CD4-positive, alpha-beta T cell treated with Interleukin-21 for 1 hour (primary cell): ENCODE measurements at places on chromosomes 2 and 18.

- DNase-seq: no peak
Measured at GRCh38 chr2:145769011-145769716, 1249.2 kb upstream of the ZEB2 start.

DNA sequence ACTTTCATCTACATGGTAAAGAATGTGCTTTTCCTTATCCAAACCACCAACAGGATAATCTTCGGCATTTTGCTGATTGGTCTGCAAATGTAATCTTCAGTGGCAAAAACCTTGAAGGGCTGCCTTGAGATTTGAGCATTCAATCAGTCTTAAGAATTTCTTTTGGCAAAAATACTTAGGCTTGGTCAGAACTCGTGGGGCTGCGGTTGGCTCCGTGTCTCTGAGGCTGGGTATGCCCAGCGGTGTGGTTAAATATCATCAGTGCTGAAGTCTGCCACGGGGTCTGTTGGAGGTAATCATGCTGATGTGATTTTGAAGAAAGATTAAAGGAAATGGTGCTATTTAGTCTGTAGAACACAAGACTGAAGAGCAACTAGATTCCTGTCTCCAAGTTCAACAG lies 262.6 kb downstream of the EN1 start:
- DNase-seq: no peak

- no peak for DNase-seq
Measured at GRCh38 chr2:233679196-233679595, 2.5 kb upstream of the UGT1A7 start.

GRCh38 chr2:223433461-223433860 lies 168.7 kb downstream of the SCG2 start:
- no peak for DNase-seq

DNA sequence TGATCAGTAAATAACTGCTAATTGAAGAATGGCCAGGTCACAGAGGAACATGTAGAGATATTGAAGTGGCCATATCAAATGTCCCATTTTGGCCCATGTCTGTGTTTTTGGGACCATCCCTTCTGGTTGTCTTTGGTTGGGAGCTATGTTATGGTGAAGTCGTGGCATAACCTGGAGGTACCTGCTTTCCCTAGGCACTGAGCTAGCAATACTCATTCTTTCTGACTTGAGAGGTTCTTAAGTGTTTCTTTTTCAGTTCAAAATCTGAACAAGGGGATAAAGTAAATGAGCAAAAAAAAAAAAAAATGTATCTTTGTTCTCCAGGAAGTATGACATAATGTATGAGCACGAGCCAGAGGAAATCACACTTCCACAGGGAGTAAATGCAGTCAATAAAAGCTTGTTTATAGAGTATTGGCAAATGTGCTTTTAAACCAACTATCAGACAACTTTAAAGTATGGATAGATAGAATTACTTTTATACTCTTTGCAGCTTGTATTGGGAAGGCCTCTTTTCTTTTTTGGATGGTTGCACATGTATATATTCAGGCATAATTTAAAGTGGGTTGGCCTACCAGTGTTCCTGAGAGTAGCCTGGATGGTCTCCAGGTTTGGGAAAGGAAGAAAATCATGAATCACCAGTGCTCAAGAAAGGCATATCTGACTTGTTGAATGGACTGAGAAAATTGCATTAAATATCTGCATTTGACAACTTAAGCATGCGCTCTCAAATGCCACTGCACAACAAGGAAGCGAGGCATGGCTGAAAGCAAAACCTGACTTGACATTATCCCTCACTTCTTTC lies 125.0 kb downstream of the SPHKAP start:
- no peak for DNase-seq

- no peak for DNase-seq
Measured at GRCh38 chr18:13577091-13577697, 149.2 kb downstream of the FAM210A start.

- peak; percentile 3 for DNase-seq
Measured at GRCh38 chr2:162840598-162841246, 2.2 kb upstream of the KCNH7 start.

GRCh38 chr18:13414521-13414920 lies 196.0 kb downstream of the LDLRAD4 start:
- no peak for DNase-seq

GRCh38 chr2:196406-196805 lies 67.4 kb downstream of the SH3YL1 start:
- no peak for DNase-seq

DNA sequence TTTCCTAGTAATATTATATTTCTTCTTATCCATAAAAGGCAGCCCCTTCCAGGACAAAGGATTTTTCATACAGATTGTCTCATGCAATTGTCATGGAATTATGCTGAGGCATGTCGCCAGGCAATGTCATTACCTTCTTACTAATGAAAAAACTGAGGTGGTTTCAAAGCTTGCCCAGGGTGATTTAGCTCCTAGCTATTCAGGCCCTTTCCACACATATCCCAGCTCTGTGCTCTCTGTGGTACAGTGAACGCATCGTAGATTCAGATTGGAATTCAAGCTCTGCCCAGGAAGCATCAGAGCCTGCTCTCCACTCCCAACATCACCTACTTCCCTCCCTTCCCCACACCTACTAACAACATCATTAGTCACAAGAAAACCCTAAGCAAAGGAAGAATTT lies 60.1 kb downstream of the ATP8B1 start:
- no peak for DNase-seq

- DNase-seq: no peak
Measured at GRCh38 chr2:202717598-202718310, 83.0 kb downstream of the FAM117B start.

GRCh38 chr2:64203858-64204632 lies 59.8 kb upstream of the PELI1 start:
- peak; percentile 84 for DNase-seq

GRCh38 chr18:39624961-39625360 lies 2059.4 kb upstream of the CELF4 start:
- no peak for DNase-seq

DNA sequence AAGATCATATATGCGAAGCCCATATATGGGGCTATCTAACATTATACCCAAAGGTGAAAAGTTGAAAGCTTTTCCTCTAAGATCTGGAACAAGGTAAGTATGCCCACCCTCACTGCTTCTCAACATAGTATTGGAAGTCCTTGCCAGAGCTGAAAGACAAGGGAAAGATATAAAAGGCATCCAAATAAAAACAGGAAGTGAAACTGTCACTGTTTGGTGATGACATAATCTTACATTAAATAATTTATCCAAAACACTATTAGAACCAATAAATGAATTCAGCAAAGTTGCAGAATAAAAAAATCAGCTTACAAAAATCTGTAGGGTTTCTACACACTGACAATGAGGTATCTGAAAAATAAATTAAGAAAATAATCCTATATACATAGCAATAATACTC lies 205.8 kb downstream of the INSIG2 start:
- DNase-seq: no peak

DNA sequence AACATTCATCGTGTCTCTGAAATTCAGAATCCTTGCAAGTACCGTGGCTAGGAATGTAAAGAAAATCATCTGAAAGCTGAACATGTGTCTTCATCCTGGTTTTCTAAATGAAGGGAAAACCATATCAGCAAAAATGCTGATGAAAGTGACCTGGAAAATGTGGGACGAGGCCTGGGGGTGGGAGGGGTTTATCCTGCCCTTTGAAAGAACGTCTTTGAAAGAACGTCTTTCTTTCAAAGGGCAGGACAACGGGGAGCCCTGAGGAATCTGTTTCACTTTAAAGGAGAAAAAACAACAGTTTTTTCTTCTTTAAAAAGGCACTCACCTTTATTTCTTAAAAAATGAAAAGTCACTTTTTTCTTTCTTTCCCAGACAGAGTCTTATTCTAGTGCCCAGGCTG lies 185.2 kb downstream of the ALPK2 start:
- no peak for DNase-seq

GRCh38 chr2:170455617-170456426 lies 259.3 kb upstream of the SP5 start:
- no peak for DNase-seq

- DNase-seq: no peak
Measured at GRCh38 chr2:174717916-174718315, 46.4 kb downstream of the CHRNA1 start.

- no peak for DNase-seq
Measured at GRCh38 chr18:48720655-48721025, 181.8 kb downstream of the CTIF start.

GRCh38 chr2:677959-678550 lies 849 bp upstream of the TMEM18 start:
- no peak for DNase-seq

DNA sequence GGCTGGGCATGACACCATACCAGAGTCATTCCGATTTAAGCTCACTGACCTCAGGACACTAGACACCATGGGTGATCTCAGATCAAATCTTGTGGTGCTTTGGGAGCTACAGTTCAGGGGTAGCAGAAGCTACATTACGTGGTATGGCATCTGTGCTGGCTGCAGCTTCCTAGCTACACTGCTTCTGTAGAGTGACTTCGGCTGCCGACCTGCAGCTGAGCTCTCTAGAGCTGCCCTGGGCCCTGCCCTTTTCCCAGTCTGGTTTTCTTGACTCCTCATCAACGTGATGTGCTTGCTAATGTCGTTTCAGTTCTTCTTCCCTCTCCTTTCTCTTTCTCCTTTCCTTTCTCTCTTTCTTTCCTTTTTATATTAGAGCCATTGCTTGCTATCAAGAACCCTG lies 100.2 kb downstream of the AP1S3 start:
- no peak for DNase-seq

DNA sequence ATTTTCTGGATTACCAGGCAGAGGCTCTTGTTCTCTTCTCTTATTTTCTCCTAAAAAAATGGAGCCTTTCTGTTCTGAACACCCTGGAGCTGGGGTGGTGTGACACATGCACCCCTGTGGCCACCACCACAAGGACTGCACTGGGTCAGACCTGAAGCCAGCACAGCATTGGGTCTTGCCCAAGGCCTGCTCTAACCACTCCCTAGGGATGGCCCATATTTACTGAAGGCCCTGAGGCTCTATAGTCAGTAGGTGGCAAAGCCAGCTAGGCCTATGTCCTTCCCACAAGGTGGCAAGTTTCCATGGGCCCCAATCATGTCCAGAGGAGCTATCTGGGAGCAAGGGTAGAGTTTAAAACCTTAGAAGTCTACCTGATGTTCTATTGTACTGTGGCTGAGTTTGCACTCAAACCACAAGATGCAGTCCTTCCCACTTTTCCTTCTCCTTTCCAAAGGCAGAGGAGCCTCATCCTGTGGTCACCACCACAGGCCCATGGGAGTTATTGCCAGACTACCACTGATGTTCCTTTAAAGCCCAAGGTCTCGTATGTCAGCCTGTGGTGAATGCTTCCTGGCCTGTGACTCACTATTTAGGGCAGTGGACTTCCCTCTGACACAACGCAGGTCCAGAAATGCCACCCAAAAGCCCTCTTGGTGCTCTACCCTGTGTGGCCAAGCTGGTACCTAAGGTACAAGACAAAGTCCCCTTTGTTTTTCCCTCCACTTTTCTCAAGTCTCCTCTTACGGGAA lies 15.0 kb upstream of the FMNL2 start:
- no peak for DNase-seq

- peak; percentile 89 for DNase-seq
Measured at GRCh38 chr18:63317982-63318888, 1.3 kb downstream of the BCL2 start.

GRCh38 chr2:155748131-155748530 lies 584.4 kb downstream of the NR4A2 start:
- DNase-seq: no peak

GRCh38 chr2:239268549-239268948 lies 132.3 kb downstream of the HDAC4 start:
- no peak for DNase-seq

DNA sequence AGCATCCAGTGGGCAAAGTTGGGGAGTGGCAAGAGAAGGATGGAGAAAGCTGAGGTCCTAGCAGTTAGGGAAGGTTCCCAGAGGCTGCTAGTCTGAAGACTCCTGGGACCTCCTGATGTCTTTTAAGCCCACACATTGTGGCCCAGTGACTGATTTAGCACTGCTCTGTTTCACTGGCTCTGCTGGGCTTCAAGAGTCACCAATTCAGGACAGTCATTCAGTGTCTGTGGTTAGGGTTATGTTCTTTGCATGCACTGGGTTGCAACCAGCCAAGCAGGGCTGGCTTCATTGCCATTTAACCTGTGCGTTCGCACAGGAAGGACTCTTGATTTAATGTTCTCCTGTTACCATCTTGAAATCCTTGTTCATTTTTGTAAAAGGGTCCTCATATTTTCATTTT lies 199.2 kb downstream of the ICOS start:
- no peak for DNase-seq
